Pancreas (tissue), 10 donors: ENCODE measurements at places on chromosomes 16 and 17.

DNA sequence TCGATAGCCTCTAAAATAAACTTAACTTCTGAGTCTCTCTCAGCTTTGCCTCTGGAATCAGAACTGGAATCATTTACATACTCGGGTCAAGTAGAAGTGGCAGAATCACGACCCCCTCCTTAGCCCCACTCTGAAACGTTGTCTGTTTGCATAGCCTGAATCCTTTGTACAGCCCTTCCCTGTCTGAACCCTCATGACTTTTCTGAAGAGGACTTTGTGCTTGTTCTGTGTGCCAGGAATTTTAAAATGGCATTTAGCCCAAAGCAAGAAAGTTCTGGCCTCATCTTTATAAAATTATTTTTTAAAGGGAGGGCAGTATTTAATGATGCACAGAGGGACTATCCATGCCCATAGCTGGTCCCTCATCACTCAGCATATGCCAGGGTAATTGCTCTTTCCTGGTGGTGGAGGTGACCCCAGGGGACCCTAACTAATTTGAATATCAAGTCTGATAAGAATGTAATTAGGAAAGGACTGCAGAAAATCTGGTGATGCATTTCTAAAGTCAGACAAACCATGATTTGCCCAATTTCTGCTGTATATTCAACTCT, 342.7 kb upstream of the TNRC6C start:
- no peak for DNase-seq

GRCh38 chr16:85455534-85455933, 157.6 kb upstream of the GSE1 start:
- no peak for DNase-seq

GRCh38 chr16:4693956-4694641, 737 bp downstream of the NUDT16L1 start:
- DNase-seq: peak; percentile 62

DNA sequence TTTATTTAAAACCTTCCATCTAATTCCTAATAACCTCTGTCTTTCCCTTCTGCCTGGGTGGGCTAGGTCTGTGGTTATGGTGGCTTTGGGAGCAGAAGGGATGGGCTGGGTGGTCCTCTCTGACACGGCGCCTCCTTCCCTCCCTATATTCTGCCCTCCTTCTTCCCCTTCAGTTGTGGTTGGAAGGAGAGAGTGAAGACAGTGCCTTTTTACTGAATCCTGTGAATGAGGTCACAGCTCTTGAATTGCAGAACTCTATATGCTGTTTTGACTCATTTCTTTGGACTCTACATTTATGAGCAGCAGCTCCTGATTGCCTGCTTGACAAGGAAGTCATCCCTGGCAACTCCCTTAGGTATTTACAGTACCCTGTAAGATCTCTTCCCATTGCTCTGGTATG, 256.0 kb upstream of the ELAC2 start:
- DNase-seq: no peak
